Pancreas (tissue), 10 donors: ENCODE measurements at places on chromosomes 12 and 14. TPM values are rescaled to one million over a fixed set of nuclear protein-coding genes. Genes with fewer than 3 reads are reported as not detected.

The CD163 gene
- total RNA-seq, result 23.0 TPM

The RIN3 gene
- total RNA-seq, result 1.1 TPM

- no peaks in the 10 kb centered on the region for H3K27me3 ChIP-seq
- H3K4me3 ChIP-seq, result no peak overlapping the region
- no peak overlapping the region for H3K27ac ChIP-seq
- no peak for DNase-seq
These were observed 151.1 kb upstream of the FUT8 start for GRCh38 chr14:65261425-65261920.

- H3K27me3 ChIP-seq, result no peaks in the 10 kb centered on the region
- H3K36me3 ChIP-seq, result no peaks in the 10 kb centered on the region
- no peak overlapping the region for H3K4me3 ChIP-seq
- H3K4me1 ChIP-seq, result peaks cover 17% of the 10 kb centered on the region
- peak overlapping the region; percentile 80 for H3K27ac ChIP-seq
These were observed 42.1 kb downstream of the TSPAN9 start for GRCh38 chr12:3119192-3119755.

DNA sequence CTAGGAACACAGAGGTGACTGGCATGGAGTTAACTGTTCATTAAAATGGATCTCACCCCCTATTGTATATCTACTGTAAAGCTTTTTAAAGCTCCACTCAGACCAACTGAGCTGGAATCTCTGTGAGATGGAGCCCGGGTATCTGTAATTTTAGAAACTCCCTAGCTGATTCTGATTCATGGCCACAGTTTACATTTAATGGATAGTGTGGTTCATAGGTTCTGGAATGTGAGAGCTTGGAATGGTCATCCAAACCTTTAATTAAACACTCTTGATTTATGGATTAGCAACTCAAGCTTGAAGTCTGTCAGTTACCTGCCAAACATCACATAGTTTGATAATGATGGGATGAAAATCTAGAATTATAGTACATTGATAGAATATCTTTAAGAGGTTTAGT lies 183.8 kb downstream of the SLC25A21 start:
- H3K4me1 ChIP-seq, result no peaks in the 10 kb centered on the region
- H3K36me3 ChIP-seq, result no peaks in the 10 kb centered on the region
- no peak overlapping the region for H3K4me3 ChIP-seq
